ENCODE measurements at places on chromosomes 1 and 21. TPM values are rescaled to one million over a fixed set of nuclear protein-coding genes. Genes with fewer than 3 reads are reported as not detected.

GRCh38 chr1:152026895-152027294 lies 9.9 kb downstream of the S100A11 start:
- DNase-seq, result no peak

Gene OR2L8
- not detected for total RNA-seq

DNA sequence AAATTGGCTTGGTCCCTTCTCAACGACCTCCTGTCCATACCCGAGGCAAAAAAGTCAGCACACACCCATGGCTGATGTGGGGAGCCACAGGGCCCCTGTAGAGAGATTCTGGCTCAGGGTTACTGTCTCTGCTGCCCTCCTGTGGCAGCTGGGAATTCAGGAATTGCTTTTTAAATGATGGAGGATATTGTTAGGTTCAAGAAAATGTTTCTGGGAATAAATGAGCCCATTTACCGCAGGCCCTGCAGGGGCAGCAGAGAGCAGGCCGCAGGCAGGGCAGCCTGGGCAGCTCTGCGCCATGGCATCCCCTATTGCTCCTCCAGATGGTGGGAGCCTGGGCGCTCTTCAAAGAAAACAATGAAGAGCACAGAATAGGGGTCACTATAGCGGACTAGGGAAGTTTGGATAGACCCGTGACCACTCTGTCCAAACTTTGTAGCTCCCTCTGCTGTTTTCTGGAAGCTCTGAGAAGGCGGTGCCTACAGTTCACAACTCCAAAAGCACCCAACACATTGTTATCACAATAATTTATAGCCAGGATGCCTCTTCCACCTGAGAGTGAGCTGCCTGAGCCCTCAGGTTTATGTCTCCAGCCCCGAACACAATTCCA lies 201.1 kb downstream of the BACH1 start:
- no peak for DNase-seq

Gene EPS8L3
- total RNA-seq, result not detected

- no peak for DNase-seq
Measured at GRCh38 chr1:21935393-21935804, 1.7 kb downstream of the HSPG2 start.

GRCh38 chr1:91501971-91502671 lies 1.5 kb downstream of the CDC7 start:
- DNase-seq, result no peak

Gene FOXD2
- 0.15 TPM for total RNA-seq

DNA sequence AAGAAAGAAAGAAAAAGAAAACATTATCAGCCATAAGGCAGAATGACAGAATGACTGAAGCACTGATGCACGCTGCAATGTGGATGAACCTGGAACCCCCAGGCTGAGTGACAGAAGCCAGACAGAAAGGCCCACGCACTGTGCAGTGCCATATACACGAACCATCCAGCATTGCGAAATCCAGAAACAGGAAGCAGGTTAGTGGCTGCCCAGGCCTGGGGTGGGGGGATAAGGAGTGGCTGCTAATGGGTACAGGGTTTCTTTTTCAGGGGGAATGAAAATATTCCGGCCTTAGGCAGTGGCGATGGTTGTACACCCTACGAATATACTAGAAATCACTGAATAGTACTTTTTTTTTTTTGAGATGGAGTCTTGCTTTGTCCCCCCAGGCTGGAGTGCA lies 57.0 kb downstream of the CHD5 start:
- DNase-seq, result no peak

- no peak for DNase-seq
Measured at GRCh38 chr1:201479201-201479730, 10.3 kb upstream of the PHLDA3 start.

DNA sequence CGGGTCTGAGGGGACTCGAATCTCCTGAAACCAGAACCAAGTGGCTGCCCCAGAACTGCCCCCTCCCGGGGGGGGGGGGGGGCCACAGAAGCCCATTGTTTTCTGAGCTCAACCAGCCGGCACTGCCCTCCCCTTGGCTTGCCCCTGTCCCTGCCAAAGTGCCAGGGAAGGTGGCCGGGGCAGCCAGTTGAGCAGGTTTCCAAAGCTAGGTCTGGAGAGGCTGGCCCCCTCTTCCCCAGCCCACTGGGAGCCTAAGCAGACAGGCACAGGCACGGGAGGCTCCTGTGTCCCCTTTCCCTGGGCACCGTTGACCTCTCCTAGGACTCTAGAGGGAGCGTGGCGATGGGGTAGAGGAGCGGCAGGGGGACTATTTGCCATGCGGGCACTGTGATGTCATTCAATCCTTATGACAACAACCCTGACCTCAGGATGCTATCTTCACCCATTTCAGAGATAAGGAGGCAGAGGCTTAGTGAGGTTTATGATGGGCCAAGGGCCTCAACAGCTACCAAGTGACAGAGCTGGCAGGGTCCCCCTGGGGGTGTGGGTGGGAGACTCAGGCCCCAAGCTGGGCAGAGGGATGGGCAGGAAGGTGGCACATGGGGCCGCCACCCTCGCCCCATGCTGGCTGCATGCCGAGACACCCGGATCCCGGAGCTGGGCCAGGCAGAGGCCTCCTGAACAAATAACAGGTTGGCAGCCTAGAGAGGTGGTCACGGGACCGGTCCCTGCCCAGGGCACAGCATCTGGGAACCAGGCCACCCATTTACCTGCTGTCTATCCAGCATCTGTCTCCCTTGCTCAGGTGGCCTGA lies 35.0 kb downstream of the RAP1GAP start:
- DNase-seq, result no peak

- no peak for DNase-seq
Measured at GRCh38 chr1:208203127-208203847, 40.9 kb downstream of the PLXNA2 start.

DNA sequence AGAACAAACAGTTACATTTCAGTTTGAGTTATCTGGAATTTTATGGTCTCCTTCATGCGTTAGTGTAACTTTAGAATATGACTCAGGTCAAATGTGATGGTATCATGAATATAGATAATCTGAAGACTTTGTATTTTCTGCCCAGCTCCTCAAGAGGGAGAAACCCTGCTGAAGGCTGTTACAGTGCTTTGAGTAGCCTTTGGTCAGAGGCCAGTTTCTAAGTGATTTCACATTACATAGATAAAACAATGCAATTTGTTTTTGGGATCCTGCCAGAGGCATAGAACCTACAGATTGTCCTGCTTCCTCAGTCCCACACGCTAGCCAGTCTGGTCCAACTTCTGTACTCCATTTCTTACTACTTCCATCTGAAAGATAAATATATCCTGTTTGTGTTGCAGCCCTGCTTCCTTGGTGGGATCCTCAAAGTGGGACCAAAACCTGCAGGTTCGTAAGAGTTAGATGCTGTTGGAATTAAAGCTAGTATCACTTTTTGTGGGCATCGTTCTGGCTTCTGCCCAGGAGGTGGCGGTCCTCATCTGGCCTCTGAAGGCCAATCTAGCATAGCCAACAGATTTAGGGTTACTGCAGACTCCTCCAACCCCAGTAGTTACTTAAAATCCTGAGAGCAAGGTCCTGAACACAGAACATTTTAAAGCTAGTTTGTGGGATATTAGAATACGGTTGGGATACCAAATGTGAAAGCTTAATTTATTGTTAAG lies 645.8 kb upstream of the USP24 start:
- no peak for DNase-seq

DNA sequence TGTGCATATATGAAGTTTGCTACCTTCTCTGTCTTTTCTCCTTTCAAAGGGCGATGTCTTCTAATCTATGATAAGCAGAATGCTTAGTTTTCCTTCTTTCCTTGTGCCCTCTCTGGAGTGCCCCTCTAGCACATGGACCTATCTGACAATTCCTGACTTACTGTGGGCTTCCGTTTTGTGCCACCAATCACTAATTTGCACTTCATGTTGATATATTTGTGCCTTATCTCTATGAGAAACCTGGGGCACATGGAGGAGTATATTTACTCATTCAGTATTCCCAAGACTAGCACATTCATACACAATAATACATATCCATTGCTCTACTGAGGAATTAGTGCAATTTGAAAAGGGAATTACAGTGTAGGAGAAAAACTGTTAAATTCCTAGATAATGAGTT lies 197.7 kb downstream of the CTH start:
- no peak for DNase-seq

Gene ICOSLG
- total RNA-seq, result 5.5 TPM

Gene S100A12
- not detected for total RNA-seq

DNA sequence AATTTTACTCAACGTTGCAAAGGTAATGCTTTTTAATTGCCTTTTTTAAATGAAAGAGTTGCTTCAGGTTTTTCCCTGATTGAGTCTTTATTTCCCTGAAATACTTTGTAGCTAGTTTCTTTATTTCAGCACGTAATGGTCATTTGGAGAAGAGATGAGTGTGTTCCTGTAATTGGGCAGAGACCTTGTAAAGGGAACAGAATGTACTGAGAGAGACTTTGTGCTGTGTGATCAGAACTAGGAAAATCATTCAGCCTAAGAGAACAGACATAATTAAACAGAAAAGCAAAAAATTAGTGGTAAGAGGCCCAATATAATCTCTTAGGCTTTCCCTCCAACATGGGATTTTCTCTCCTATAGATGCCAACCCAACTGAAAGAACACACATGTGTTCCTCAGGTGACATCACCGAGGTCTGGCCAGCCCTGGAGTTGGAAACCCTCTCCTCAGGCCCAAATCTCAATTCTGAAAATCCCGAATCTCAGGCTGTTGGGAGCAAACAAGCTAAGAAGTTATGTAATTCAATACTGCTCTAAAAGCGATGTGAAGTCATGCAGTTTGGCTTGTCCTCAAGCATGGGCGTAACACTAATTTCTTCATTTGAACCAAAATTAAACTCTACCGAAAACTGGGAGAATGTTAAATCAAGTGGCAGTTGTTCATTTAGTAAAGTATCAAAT lies 102.0 kb downstream of the TGFB2 start:
- no peak for DNase-seq

GRCh38 chr1:57393058-57393584 lies 30.7 kb downstream of the DAB1 start:
- DNase-seq, result no peak

DNA sequence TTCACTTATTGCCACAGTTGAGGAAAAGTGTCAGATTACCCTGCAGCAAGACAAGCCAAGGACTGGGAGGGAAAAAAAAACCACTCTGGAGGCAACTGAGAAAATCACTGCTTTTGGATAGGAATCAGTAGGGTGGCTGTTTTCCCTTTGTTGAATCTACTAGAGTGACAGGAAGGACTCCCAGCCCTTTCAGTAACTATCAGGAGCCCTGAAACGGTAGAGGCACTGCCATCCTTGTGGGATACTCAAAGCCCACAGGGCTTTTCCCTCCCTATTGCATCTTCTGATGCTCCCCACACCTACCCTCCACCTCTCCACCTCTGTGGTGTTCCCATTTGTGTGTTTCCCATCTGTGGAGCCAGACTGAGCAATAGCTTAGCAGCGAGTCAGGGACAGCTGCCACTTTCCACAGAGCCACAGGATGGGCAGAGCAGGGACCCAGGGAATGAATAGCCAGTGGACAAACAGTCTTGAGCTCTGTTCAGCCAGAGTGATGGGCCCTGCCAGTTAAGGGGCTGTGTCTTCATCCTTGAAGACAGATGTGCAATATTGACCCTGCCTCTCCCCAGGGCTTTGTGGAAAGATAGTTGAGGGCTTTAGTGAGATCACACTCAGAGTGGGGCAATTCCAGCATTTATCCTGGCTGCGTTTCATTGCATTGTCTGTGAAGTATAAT lies 13.9 kb downstream of the UBIAD1 start:
- no peak for DNase-seq

DNA sequence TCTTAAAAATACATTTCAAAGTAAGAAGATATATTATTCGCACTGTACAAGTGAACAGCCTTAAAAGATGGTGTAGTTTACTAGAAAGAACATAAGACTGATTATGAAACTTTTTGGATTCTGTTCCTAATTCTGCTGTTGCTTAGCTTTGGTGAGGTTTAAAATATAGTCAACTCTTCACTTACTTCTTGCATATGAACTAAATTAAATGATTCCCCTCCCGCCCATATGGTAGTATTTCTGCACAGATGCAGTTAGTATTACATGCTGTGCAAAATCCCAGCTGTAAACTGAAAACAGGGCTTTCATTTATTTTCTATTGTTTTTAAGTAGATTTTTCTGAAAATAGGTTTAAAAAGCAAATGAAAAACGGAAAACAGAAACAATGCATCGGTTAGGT lies 345.4 kb upstream of the NCAM2 start:
- no peak for DNase-seq

Data from activated CD4-positive, alpha-beta T cell treated with anti-CD3 and anti-CD28 coated beads, Interleukin-2, amount 10 ng/mL, durations not matched to agents 7 days and 5 days (primary cell).